ENCODE measurements at places on chromosomes 5 and 9.

GRCh38 chr9:86126998-86127972 lies 27.9 kb upstream of the GOLM1 start:
- DNase-seq = peak; percentile 86

DNA sequence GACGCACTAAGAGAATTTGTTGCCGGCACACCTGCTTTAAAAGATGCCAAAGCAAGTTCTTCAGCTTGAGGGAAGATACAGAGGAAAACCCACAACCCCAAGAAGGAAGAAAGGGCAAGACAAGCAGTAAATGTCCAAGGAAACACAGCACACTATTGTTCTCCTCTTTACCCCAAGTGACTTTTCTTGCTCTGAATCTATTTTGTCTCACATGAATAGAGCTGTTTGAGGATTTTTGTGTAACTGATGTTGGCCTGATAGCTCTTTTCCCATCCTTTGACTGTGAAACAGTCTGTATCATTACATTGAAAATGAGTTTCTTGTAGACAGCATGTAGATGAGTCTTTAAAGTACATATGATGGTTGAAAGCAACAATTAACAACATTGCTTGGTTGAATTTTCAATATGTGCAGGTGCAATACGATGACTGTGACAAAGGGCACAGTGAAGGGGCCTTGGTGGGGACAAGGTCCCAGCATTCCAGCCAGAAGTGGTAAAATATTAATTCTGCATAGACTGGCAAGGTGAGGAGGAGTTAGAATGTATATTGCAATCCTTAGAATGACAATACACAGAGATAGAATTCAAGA lies 16.8 kb upstream of the CEP72 start:
- DNase-seq = no peak

- DNase-seq = peak; percentile 9
These were observed 2.4 kb downstream of the MAP1B start for GRCh38 chr5:72109625-72110024.

DNA sequence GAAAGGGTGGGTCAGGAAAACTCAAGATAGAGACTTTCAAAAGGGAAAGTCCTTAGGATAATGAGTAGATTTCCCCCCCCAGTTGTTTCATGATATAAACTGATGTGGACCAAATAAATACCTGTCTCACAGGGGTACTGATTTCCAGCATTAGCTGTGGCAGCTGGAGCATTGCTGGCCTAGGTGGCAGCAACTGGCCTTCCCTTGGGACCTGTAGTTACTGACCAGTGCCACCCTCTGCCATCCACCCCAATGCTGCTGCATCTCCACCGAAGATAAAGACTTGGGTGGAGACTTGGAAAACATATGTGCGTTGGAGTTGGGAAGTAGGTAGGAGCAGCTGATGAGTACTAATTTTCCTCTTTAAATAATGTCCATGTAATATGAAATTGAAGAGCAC lies 71.8 kb downstream of the SYK start:
- DNase-seq = no peak

All from NCI-H460 (cell line).